ENCODE measurements at places on chromosomes 5 and 9. TPM values are rescaled to one million over a fixed set of nuclear protein-coding genes. Genes with fewer than 3 reads are reported as not detected.

DNA sequence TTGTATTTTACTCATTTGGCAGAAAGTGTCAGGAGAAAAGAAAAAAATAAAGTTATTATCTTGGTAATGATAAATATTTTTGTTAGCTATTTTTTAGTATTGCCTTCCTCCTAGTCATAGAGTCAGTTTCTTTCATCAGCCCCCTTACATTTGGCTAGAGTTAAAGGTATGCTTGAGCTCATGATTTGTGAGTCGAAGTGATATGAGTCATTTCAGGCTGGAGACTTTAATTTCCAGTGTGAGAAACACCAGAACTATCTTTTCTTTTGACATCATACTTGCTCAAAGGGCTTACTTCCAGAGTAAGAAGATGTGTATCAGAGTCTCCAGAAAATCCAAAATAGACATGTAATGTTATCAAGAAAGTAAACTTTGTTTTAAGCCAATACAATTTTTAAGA, 746.7 kb upstream of the TYRP1 start:
- DNase-seq, result no peak

GRCh38 chr5:67842806-67843205, 372.8 kb upstream of the PIK3R1 start:
- no peak for DNase-seq

GRCh38 chr9:130992682-130993032, 16.3 kb upstream of the LAMC3 start:
- DNase-seq, result no peak

DNA sequence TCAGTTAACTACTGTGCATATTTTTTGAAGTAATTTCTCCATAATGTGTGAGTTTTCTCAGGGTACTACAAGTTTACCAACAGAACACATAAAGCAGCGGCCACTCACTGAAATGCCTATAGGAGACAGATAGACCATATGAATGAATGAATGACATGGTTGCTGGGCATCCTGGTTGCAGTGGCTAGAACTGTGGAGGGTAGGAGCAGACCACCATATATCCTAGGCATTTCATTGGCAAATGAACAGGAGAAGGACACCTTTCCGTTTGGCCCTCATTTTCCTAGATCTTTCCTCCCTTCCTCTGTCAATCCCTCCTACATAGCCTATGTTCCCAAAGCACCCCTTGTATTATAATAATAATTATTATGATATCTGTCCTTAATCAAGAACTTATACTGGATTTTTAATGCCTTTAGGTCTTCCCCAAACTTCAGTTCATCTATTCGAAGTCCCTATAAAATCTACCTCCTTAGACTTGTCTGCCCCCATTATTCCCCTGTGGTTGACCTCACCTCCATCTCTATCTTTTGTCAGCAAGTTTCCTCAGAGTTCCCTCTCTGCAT, 472.2 kb downstream of the RAB3C start:
- DNase-seq, result no peak

DNA sequence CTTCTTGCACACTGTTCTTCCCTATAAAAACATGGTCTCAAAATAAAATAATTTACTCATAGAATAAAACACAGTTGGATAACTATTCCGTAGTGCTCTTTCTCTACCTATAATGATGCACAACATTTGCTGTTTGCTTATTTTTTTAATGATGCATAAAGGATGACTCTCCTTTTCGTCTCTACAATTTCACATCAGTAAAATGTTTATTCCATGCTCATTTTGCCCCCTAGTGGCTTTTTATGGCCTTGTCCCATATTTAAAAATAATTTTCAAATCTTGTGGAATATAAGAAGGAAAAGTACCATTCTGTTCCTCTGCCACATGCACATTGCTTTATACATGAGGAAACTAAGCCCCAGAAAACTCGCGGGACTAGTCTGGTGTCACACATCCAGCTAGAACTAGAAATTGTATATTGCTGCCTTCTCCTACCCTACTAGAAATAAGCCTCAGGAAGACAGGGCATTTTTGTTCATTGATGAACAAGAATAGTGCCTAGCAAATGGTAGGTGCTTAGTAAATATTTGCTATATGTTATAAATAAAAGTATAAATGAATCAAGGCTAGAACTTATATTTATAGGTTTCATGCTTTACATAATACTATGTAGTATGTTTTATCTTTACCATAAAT, 12.7 kb downstream of the KCTD16 start:
- no peak for DNase-seq

- no peak for DNase-seq
Observed at GRCh38 chr5:32583582-32584232, 1.6 kb upstream of the SUB1 start.

DNA sequence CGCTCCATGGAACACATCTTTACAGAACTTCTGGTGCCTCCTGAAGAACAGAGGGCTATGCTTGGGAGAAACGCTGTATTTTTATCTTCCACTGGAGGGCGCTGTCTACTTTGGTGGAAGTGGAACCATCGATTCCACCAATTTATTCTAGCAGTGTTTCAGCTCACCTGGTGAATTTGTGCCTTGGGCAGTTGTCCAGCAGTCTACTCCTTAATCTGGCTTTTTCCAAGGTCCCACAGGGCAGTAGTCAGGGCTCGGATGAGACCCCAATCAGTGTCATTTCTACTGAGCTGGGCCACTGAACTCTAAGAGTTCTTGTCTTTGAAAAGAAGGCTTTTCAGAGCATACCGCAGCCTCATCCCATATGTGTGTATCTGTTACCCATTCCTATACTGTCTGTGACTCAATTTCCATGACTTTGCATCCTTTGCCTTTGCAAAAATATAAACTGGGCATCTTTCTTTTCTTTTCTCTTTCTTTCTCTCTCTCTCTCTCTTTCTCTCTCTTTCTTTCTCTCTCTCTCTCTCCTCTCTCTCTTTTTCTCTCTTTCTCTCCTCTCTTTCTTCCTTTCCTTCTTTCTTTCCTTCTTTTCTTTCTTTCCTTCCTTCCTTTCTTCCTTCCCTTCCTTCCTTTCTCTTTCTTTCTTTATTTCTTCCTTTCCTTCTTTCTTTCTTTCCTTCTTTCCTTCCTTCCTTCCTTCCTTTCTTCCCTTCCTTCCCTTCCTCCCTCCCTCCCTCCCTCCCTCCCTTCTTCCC, 138.4 kb upstream of the ZNF618 start:
- DNase-seq, result no peak

GRCh38 chr9:2854617-2855016, 10.7 kb upstream of the PUM3 start:
- no peak for DNase-seq

The NIPBL gene
- total RNA-seq, result 87.5 TPM

The CAST gene
- 176 TPM for total RNA-seq

The LRRC19 gene
- total RNA-seq, result not detected

The TMEFF1 gene
- total RNA-seq, result 0.22 TPM

The CFAP90 gene
- total RNA-seq, result not detected

The HMMR gene
- total RNA-seq, result 0.86 TPM

The SCGB3A2 gene
- total RNA-seq, result not detected

The PCDHGA5 gene
- not detected for total RNA-seq

All from T-cell (primary cell).